Kidney tubule cell (primary cell): ENCODE measurements at places on chromosomes 7 and 10.

- no peak for DNase-seq
Measured at GRCh38 chr7:18756378-18757050, 261.0 kb downstream of the HDAC9 start.

DNA sequence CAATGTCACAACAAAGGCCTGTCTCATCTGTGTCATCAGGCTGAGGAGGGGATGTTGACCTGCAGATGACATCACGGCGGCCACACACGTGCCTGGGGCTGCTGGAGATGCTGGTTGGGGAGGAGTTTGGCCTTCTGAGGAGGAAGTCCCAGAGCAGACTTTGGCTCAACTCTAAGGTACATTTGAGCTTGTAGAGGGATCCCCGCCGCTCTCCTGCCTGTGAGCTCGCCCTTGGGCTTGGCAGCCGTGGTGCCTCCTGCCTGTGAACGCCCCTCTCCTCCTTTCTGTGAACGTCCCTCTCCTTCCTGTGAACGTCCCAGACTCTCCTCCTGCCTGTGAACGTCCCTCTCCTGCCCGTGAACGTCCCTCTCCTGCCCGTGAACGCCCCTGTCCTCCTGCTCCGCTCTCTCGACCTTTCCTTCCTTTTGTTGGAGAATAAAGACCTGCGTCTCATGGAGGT lies 176.4 kb downstream of the DNAJB6 start:
- DNase-seq = no peak

- no peak for DNase-seq
Measured at GRCh38 chr10:127836966-127837365, 55.8 kb downstream of the CLRN3 start.

DNA sequence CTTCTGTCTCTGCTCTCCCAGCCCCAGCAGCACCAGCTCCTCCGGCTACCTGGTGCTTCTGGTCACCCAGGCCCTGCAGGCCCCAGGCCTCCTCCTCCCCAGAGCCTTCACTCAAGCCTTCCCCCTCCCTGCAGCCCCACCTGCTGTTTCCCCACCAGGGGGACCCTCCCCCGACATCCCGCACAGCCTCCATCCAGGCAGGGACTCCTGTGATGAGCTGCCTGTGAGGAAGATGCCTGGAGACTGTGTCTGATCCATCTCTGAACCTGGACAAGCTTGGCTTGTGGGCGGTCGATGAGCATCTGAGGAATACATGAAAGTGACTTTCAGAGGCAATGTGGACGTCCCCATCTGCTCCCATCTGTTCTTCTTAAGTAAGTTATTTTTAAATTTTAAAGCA lies 45.0 kb downstream of the RAMP3 start:
- DNase-seq = no peak

DNA sequence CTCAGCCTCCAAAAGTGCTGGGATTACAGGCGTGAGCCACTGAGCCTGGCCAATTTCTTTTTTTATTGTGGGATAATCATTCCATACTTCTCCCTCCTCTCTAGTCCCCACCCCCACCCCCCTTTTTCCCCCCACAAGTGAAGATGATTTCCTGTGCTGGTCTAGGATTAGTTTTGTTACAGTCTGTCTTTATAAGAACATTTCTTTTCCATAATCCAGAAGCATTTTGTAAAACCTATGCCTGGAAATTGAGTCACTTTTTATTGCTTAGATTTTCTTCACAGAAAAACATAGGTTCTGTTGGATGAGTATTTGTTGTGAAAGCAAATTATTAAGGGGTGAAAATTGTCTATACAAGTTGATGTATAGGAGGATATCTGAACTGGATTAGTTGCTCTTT lies 98.9 kb downstream of the KAT6B start:
- no peak for DNase-seq

- DNase-seq = no peak
Measured at GRCh38 chr7:142752376-142753225, 3.3 kb downstream of the PRSS1 start.

GRCh38 chr7:42385912-42386311 lies 148.9 kb upstream of the GLI3 start:
- no peak for DNase-seq

DNA sequence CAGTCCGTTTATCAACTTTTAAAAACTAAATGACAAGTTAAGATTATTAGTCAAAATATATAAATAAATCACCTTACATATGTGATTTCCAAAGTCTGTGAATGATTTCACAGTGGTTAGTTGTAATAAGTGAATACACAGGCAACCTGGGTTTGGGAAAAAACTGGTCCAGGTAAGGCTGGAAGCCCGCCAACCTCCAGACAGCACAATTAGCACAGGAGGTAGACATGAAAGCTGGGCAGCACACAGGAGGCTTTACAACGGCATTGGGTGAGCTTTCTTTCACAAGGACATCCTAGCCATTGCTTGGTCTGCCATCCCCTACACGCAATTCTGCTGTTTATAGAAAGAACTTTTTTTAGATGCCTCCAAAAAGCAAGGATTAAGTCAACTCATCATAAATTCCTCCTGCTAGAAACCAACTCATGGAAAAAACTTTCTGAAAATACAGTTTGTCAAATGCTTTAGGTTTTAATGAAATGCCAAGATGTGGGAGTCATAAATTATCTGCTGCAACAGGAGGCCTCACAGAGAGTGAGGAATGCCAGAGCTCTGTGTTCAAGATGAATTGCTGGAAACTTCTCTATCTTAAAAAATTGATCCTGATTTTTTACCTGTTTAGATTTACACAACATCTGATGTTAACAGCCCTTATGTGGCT lies 346.8 kb upstream of the NFE2L3 start:
- peak; percentile 35 for DNase-seq

DNA sequence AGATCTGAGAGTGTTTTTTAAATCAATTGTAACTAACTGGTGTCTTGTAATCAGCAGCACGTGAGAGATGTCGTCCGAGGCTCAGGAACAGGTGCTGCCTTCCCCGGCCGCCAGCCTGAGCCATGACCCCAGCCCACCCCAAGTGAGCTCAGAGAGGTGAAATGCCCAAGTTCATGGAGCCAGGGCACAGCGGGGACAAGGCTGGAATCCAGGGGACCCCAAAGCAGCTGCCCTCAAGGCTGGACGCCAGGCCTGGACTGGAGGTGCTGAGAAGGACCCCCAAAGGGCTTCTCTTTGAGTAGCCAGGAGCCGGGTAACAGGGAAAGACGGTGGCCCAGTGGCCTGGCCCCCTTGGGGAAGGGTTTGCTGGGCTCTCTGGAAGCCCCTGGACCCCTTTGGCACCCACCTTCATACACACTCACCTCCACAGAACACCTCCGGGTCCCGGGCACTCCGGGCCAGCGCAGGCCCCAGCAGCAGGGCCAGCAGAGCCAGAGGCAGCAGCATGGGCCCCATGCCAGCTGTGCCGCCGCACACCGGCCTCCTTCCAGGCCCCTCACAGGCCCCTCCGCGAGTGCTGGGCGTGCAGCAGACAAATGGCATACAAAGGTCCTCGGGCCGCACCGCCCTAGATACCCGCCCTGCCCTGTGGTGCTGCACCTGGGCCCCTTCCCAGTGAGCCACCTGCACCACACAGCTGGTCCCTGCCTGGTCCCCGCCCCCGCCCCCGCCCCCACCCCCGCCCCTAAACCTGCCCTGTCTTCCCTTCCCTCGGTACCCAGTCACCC lies 24.0 kb upstream of the CNPY1 start:
- DNase-seq = no peak

- no peak for DNase-seq
Measured at GRCh38 chr7:158074896-158075632, 512.6 kb downstream of the PTPRN2 start.

GRCh38 chr7:117807676-117808075 lies 65.6 kb downstream of the CTTNBP2 start:
- peak; percentile 23 for DNase-seq

GRCh38 chr7:17463511-17464085 lies 165.1 kb downstream of the AHR start:
- DNase-seq = no peak

DNA sequence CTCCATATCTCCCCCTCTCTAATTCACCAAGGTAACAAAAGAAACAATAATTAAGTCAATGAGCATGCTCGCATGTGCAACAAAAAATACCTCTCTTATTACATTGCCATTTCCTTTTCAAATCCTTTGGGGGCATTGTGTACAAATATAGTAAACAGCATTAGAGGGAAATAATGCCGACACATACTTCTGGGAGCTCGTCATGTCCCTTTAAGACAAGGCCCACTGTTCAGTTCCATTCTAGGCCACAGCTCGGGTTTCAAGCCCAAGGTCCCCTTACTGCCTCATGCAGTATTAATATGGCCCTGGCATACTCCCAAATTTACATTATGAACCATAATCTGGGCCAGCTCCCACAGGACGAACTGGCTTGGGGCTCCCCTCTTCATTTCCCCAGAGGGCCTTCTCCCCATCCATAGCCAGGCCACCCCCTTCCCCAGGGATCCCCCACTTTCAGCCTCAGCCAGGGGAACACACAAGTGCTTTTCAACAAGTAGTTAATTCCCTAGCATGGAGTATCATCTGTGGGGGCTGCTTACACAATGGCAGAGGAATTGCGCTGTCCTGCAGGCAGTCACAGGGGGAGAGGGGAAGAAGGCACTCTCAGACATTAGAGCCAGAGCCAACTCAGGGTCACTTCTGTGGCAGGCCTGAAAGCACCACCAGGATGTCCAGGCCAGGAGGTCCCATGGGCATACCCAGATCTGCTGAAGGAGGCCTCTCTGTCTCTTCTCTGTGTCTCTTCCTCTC lies 110.6 kb downstream of the KCNMA1 start:
- no peak for DNase-seq

GRCh38 chr7:107173691-107174406 lies 5.0 kb downstream of the HBP1 start:
- DNase-seq = no peak

DNA sequence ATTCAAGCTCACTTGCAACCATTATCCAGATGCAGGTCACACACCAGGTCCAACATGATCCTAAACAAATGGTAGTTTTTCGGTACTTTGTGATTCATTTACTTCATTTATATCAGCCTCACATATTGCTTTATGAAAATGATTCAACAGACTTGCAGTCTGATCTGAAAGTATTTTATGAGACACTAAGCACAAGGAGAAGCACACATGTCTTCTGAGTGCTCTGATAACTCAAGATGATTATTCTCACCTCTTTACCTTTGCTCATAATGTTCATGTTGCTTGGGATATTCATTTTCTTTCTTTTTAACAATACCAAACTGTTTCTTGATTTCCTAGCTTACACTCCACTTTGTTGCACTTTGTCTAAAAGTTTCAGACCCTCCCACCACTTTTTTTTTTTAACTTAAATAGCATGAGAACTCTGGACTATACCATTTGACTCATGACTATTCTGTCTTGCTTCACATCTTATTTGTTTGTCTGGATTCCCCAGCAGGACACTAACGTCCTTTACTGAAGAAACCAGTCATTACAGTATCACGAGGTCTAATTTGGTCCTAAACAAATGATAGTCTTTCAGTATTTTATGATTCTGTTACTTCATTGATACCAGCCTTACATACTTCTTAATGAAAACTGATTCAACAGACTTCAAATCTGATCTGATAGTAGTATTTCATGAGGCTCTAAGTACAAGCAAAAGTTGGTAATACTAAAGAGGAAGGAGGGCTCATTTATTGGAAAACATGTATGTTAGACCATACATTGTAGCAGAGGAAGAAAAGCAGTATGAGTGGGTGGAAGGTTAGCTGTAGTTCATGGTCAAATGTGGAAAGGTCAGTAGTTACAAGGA lies 171.8 kb upstream of the AHR start:
- DNase-seq = no peak

- peak; percentile 69 for DNase-seq
Measured at GRCh38 chr7:156156734-156157408, 344.6 kb upstream of the SHH start.

- DNase-seq = peak; percentile 25
Measured at GRCh38 chr10:104492329-104492940, 138.8 kb downstream of the CFAP58 start.

DNA sequence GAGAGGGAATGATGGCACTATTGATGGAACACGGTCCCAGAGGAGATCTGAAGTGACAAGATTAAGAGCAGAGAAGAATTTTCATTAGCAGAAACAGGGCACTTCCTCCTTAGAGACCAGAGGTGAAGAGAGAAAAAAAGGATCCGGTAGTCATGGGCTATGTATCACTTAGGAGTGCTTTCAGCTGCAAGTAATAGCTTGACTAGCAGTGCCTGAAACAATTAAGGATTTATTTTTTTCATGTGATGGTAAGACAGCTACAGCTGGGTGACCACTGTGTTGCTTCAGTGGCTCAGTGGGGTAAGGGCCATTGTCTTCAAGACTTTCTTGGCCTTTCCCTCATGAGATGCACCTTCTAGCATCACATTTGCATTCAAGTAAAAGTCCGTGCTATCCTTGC lies 515.1 kb upstream of the GALNT17 start:
- DNase-seq = no peak

DNA sequence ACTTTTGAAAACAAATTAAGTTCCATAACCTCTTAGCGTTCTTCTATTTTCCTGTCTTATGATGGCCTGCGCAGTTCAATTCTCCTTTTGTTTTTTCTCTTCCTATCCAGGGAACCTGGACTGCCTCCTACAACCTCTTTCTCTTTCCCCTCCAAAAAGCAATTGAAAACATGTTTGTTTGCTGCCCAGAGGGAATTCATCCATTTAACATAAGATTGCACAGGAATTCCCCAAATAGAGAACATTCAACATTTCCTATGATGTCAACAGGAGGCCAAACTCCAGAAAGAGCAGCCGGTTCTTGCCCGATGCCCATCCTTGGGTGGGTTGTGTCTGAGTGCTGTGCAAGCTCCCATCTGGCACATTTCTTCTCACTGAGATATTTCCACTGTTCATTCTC lies 94.2 kb upstream of the NRP1 start:
- no peak for DNase-seq

DNA sequence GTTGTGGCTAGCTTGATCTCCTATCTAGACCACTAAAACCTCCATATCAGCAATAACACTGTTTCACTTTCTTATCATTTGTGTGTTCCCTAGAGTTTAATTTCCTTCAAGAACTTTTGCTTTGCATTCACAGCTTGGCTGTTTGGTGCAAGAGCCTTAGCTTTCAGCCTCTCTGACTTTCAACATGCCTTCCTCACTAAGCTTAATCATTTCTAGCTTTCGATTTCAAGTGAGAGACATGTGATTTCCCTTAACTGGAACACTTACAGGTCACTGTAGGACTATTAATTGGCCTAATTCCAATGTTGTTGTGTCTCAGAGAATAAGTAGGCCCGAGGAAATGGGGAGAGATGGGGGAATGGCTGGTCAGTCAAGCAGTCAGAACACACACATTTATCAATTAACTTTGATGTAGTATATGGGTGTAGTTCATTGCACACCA lies 10.6 kb upstream of the BPGM start:
- DNase-seq = peak; percentile 81

GRCh38 chr7:91373111-91373800 lies 109.0 kb downstream of the FZD1 start:
- no peak for DNase-seq

- peak; percentile 99 for DNase-seq
Measured at GRCh38 chr7:155230169-155230593, 67.5 kb upstream of the INSIG1 start.

GRCh38 chr10:24652381-24652957 lies 71.2 kb downstream of the ARHGAP21 start:
- no peak for DNase-seq

DNA sequence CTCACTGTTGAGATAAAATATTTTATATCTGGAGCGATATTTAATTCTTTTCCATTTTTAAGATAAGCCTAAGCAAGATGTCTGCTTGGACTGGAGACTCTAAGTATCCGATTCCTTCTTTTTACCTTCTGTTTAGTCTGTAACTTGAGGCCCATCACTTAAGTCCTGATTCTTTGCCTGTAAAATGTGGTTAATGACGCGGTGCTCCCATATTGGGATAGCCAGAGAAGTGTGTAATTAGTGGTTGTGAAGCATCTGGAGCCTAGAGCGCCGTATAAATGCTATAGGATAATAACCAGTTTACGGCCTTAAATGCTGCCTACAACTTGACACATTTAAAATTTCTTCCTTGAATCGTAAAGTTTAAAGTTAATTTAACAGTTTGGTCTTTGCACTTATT lies 132.9 kb downstream of the CHN2 start:
- DNase-seq = no peak
